A673 (cell line): ENCODE measurements at places on chromosomes 13 and 19. TPM values are rescaled to one million over a fixed set of nuclear protein-coding genes. Genes with fewer than 3 reads are reported as not detected.

- DNase-seq = peak; percentile 61
Observed at GRCh38 chr19:572743-573518, 535 bp downstream of the BSG start.

Gene FRY
- 0.37 and 0.58 TPM in 2 replicates for total RNA-seq

DNA sequence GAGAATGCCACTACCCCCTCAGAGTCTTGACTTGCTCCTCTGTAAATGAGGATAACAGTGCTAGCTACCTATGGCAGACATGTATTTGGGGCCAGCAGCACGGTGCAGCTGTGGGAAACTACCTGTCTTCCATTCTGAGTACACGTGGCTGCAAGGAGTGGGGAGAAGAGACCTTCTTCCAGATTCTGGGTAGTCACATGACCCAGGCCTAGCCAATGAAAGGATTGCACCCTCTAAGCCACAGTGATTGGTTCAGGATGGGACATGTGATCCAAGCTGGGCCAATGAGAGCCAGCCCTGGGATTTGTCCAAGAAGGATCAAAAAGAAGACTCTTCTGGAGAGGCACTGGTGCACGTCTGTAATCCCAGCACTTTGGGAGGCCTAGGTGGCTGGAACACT is 5.5 kb downstream of the ZNRF4 start:
- DNase-seq = no peak

GRCh38 chr19:34172661-34173192 is 423 bp downstream of the LSM14A start:
- peak; percentile 53 for DNase-seq

- DNase-seq = no peak
Observed at GRCh38 chr13:63085851-63086250, 1670.2 kb upstream of the PCDH20 start.

- no peak for DNase-seq
Observed at GRCh38 chr13:63117710-63118109, 1702.1 kb upstream of the PCDH20 start.

Gene SBK3
- not detected in 2 replicates for total RNA-seq

DNA sequence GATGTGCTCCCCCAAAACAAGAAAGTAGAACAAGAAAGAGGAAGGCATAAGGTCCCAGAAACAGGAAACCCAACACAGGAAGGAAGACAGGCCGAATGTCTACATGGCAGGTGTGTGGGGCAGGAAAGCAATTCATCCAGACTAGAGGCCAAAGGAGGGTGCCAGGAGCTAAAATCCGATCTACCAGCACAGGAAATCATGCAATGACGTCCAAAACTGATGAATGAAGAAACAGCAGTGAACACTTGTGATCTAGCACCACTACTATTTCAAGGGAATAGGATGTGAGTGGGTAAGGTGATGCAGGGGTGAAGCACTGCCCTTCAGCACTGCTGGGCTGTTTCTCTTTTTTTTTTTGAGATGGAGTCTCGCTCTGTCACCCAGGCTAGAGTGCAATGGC is 59.1 kb downstream of the DOCK9 start:
- DNase-seq = no peak

Gene GPR4
- total RNA-seq = not detected in 2 replicates

DNA sequence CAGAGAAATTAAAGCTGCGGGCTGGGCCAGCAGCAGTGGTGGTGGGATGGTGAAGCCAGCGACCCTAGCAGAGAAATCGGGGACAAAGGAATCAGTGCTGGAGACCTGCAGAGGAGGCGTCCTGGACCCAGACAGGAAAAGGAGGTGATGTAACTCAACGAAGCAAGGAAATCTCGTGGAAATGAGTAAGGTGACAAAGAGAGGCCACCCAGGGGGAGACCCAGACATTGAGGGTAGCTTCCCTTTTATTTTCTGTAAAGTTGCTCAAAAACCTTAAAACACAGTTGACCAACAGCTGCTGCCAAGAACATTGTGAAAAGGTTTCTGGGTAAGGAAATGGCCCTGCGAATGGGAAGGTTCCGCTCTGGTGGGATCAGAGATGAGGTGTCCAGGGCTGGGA is 13.3 kb upstream of the RETN start:
- DNase-seq = no peak

Gene FXYD1
- total RNA-seq = 0.98 TPM in 1 of 2 replicates, not detected in the other

Gene CYP4F2
- total RNA-seq = not detected in 2 replicates

Gene CEACAM7
- total RNA-seq = 0.43 and 0.44 TPM in 2 replicates

- peak; percentile 97 for DNase-seq
Observed at GRCh38 chr19:7919610-7920518, at the start of gene SNAPC2. Gene SNAPC2, plus strand, starts transcription at chr19:7920338. Its CDS starts 29 bp downstream, at chr19:7920367.

- DNase-seq = peak; percentile 80
Observed at GRCh38 chr13:50393628-50394027, 378.4 kb downstream of the KCNRG start.

GRCh38 chr19:33819880-33820781 is 23.5 kb downstream of the KCTD15 start:
- DNase-seq = peak; percentile 33

DNA sequence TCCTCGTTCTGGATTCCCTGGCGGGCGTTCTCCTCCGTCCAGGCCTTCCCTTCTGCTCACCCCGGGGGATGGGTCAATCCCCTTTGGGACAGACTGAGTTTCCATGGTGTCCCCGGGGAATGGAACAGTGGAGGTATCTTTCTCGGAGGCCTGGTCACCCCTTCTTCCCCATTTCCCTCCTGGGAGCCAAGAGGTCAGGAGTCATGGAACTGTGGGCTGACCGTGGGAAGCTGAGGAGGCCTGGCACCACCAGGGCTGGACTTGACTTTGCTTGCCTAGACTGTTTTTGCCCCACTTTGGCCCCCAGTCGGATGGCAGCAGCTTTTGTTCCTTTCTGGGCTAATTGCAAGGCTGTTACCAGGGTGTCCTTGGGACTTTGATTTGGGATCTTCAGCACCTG is 2.0 kb downstream of the NACC1 start:
- DNase-seq = no peak

DNA sequence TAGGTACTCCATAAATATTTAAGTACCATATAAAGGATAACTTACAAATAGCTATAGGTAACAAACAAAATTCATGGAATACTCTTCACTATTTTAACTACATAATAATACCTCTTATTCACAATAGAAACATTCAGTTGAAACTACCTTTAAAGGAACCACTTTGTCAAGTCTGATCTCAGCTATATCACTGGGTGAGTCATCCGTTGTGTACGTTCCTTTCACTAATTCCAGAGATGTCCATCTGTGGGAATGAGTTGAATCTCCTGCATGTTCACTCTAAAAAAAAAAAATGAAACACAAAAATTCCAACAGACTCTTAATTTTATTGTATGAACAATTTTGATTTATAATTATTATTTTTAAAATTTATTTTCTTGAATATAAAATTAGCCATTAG is 149.4 kb upstream of the FBXL3 start:
- no peak for DNase-seq

Gene SWSAP1
- 2.5 and 3.3 TPM in 2 replicates for total RNA-seq

Gene SYNE4
- 0.70 TPM in 1 of 2 replicates, not detected in the other for total RNA-seq

GRCh38 chr13:72760189-72760588 is 21.5 kb downstream of the DIS3 start:
- DNase-seq = no peak

Gene PTGER1
- total RNA-seq = 0.72 TPM in 1 of 2 replicates, not detected in the other

DNA sequence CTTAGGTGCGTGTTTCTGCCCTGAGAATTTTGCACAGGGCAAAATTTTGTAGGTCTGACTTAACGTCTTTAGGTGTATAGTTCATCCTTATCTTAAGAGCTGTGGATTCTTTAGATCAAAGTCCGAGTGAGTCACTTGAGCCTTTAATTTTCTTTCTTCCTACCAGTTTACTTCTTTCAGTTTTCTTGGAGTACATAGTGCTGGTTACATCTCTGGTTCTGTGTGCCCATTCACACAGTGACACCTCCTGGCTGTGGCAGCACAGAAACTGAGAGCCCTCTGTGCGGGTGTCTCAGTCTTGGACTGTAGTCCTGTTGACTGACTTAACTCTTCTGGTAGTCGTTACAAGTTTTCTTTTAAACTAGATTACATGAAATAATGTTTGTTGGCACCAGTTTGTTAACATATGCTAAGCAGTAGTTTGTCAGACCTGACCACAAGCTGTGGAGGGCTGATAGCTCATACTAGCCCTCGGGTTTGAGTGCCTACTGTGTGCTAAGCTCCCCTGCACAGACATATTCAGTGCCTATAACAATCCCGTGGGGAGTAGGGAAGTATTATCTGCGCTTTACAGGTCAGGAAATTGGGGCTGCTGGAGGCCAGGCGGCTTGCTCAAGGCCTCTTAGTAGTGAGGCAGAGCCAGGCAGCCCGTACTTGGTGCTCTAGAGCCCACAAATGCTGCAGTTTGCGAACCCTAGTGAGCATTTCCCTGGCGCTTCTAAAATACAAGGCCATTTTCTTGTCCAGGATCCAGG is 1.6 kb downstream of the GATAD2A start:
- peak; percentile 63 for DNase-seq

GRCh38 chr19:33000510-33000909 is 28.5 kb downstream of the FAAP24 start:
- no peak for DNase-seq

GRCh38 chr13:24271601-24272451 is 37.6 kb upstream of the C1QTNF9 start:
- peak; percentile 78 for DNase-seq

DNA sequence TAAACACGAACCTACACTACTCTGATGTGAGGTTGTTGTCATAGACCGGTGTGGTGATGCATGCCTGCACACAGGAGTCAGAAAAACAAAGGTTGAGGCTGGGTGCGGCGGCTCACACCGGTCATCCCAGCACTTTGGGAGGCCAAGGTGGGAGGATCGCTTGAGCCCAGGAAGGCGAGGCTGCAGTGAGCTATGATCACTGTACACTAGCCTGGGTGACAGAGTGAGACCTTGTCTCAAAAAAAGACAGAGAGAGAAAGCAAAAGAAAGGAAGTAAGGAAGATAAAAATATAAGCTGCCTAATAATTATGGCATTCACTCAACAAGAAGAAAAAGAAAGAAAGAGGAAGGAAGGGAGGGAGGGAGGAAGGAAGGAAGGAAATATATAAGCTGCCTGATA is 9.3 kb downstream of the GP6 start:
- no peak for DNase-seq

DNA sequence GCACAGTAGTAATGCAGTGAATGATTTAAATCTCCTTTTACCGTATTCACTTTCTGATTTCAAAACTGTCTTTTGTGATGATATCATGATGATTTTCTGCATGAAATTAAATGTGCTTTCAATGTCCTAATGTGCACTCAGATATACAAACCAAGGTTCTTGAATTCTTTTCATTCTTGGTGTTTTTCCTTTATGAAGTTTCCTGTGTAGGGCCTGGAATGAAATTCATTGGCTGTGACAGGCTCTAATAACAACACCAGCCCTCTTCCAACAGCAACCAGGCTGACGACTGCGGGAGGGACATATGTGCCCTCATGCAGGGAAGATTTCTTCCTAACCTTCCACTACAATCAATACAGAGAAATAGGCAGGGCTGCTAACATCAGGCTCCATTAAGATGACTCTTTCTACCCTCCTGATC is 1052.0 kb downstream of the DIAPH3 start:
- peak; percentile 53 for DNase-seq

DNA sequence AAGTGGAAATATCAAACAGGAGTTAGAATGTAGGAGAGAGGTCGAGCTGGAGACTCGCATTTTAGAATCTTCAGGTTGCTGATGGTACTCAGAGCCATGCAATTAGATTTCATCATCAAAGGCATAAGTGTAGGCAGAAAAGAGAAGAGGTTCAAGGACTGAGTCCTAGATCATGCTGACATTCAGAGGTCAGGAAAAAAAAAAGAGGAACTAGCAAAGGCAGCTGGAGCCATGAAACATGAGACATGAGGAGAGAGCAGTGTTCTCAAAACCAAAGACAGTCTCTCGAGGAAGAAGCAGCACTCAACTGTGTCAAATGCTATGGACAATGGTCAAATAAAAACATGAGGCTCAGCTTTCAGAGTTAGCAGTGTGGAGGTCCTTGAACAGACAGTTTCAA is 12.4 kb upstream of the TPP2 start:
- DNase-seq = no peak

DNA sequence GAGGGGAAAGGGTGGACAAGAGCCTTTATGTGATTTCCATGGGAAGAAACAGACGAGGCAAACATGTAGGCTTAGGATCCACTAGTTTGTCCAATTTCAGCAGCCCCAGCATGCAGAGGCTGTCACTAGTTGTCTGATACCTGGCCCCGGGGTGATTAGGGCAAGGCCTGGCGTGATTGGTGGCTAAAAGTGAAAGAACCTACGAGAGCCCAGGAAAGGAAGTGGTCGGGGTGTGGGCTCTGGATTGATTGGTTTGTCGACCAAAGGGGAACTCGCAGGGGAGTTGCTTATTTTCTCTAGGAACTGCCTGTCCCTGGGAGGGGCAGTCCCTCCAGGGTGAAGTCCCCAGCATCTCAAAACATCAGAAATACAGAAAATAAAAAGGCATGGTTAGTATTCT is 64.2 kb upstream of the UQCRFS1 start:
- no peak for DNase-seq

Gene ZNF534
- total RNA-seq = not detected in 2 replicates

- no peak for DNase-seq
Observed at GRCh38 chr13:79528356-79528755, 47.4 kb downstream of the NDFIP2 start.

DNA sequence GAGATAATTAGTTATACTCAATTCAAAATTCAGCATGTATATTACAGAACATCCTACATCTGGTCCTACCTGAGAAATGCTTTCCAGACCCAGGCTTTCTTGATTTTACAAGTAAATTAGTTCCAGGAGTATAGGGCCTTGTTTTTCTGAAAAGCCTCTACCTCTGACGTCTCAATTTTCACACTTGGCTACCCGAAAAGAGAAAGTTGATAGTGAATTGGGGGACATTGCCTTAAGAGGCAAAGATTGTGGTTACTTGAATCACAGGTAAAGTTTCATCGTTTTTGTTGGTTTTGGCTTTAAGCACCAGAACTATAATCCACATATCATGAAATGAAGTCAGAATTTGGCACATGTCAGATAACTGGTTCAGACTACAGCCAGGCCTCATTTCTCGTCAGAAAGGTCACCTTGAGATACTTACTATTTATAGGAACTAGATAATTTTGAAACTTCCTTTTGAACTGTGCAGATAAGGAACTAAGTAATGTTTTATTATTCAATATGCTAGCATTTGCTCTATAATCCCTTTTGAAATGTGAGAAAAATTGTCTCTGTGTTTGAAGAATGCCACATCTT is 30.8 kb downstream of the FAM124A start:
- no peak for DNase-seq

DNA sequence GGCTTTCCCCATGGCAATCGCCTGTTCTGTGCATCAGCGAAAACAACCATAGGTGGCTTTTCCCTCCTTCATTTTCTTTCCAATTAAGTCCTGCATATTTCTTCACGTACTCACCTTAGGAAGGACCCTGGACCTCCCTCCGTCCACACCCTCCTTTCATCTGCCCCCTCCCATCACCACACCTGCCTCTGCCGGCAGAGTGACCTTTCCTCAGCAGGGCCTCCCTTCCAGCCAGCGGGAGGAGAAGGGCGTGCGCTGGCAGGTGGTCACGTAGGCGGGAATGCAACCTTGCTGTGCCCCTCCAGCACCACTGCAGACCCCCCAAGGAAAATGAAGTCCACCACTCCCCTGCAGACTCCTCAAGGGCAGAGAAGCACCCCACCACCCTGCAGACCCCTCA is 61.1 kb downstream of the GSX1 start:
- no peak for DNase-seq
